Fibroblast of villous mesenchyme (primary cell): ENCODE measurements at places on chromosomes 2 and 18. TPM values are rescaled to one million over a fixed set of nuclear protein-coding genes. Genes with fewer than 3 reads are reported as not detected.

C2orf66 gene
- total RNA-seq = under 0.01 TPM in 1 of 2 replicates, not detected in the other

DBI gene
- total RNA-seq = 87.0 and 117 TPM in 2 replicates

PDCD1 gene
- not detected in 2 replicates for total RNA-seq

ALLC gene
- total RNA-seq = under 0.01 TPM in 1 of 2 replicates, not detected in the other

BOLL gene
- not detected in 2 replicates for total RNA-seq

ALPG gene
- total RNA-seq = not detected in 2 replicates

GKN2 gene
- total RNA-seq = not detected in 2 replicates

LRATD1 gene
- total RNA-seq = 0.97 and 1.7 TPM in 2 replicates

TNFAIP6 gene
- total RNA-seq = 13.2 and 14.2 TPM in 2 replicates

C2orf92 gene
- total RNA-seq = 2.6 and 6.0 TPM in 2 replicates
